NCI-H446 (cell line): ENCODE measurements at places on chromosomes 16 and 17.
A peak's percentile ranks its signal among the peaks of the same experiment; 100 is the strongest.

- no peak for DNase-seq
Observed at GRCh38 chr17:29107084-29107483, 64.1 kb downstream of the PIPOX start.

DNA sequence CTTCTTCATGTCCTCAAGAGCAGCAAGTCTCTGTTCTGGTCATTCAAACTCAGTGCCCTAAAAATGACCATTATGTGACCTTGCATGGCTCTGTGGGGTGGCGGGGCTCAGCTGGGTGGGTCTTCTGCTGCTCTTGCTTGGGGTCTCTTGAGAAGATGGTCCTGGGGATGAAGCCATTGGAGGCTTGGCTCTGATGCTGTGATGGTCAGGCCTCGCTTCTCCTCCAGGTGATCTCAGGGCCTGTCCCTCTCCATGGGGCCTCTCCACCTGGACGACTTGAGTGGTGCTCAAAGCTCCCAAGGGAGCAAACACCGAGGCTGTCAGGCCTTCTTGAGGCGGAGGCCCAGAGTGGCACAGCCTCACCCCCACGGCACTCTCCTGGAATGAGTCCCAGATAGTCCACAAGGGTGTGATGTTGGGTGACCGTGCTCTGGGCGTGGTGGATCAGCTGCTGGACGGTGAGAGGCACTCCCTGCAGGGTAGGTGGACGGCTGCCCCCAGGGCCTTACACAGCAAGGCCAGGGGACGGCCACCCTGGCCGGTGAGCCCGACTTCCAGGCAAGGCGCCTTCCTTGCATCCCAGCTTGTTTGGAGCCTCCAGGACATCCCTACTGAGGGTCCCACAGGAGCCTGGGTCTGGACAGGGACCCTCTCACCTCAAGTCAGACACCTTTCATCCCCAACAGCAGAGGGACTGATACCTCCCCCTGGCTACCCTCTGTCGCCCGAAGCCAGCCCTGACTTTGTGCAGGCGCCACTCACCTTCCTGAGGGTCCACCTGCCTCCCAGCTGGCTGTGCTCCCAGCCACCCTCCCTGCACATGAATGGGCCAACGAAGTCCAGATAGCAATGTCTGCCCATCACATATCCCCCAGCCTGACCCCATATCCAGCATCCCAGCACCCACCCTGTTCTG is 48.7 kb downstream of the USP22 start:
- DNase-seq = no peak

- DNase-seq = no peak
Observed at GRCh38 chr17:80348551-80349150, 66.3 kb upstream of the ENDOV start.

- no peak for DNase-seq
Observed at GRCh38 chr16:80996688-80997138, 10.0 kb downstream of the CMC2 start.

GRCh38 chr16:2151188-2152091 is 3.0 kb downstream of the RAB26 start:
- no peak for DNase-seq

DNA sequence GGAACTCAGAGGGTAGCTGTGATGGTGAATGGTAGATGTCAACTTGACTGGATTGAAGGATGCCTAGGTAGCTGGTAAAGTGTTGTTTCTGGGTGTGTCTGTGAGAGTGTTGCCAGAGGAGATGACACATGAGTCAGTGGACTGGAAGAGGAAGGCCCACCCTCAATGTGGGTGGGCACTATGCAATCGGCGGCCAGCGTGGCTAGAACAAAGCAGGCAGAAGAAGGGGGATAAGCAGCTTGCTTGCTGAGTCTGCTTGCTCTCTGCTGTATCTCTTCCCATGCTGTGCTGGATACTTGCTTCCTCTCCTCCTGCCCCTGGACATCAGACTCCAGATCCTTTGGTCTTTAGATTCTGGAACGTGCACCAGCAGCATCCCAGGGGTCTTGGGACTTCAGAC is 128.1 kb downstream of the AIPL1 start:
- DNase-seq = no peak

DNA sequence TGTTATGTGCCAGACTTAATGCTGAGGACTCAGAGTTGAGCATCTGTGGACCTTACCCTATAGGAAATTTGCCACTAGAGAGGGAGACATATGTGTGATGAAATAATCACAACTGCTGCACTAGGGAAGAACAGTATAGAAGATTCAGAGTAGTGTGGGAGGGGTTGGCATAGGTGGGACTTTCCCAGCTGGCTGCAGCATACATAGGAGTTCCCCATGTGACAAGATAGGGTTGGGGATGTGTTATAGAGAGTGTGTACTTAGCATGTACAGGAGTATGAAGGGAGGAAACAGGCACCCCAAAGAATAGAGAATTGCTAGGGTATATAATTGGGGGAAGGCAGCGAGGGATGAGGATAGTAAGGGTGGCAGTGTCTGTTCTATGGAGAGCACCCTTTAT is 2.9 kb downstream of the NUP93 start:
- DNase-seq = no peak

GRCh38 chr17:16158714-16159113 is 56.6 kb downstream of the NCOR1 start:
- no peak for DNase-seq

DNA sequence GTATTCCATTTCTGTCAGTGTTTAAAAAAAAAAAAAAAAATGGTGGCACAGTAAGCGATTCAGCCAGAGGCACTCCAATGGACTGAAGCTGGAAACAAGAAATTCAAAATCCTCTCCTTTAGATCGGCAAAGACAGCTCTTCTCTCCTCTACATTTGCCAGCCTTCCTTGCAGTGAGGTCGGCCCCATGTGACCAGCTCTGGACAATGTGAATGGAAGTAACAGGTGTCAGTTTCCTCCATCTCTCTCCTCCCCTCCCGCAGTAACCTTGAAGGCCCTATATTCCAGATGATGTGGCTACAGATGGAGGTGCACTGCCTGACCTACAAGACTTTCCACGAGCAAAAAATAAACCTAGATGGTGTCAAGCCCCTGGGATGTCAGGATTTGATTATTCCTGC is 15.0 kb downstream of the CUEDC1 start:
- no peak for DNase-seq

GRCh38 chr16:64089697-64090096 is 1032.2 kb downstream of the CDH11 start:
- no peak for DNase-seq

DNA sequence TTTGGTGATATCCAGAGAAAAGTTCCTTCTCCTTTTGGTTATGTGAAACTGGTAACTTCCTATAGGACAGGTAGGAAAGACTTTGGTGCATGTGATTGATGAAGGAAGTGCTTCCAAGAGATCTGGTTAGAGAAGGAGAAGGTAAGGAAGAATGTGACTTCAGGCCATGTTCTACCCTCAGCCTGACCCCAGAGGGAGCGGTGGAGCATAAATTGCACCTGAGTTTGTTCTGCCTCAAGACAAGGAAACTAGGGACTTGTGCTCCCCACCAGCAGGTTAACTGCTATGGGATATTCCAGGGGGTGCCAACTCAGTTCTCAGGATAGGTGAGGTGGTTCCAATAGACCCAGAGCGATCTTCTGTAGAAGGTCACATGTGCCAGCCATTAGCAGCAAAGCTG is 299.3 kb upstream of the XYLT1 start:
- no peak for DNase-seq

GRCh38 chr17:77610972-77611521 is 347.5 kb upstream of the TNRC6C start:
- DNase-seq = no peak

DNA sequence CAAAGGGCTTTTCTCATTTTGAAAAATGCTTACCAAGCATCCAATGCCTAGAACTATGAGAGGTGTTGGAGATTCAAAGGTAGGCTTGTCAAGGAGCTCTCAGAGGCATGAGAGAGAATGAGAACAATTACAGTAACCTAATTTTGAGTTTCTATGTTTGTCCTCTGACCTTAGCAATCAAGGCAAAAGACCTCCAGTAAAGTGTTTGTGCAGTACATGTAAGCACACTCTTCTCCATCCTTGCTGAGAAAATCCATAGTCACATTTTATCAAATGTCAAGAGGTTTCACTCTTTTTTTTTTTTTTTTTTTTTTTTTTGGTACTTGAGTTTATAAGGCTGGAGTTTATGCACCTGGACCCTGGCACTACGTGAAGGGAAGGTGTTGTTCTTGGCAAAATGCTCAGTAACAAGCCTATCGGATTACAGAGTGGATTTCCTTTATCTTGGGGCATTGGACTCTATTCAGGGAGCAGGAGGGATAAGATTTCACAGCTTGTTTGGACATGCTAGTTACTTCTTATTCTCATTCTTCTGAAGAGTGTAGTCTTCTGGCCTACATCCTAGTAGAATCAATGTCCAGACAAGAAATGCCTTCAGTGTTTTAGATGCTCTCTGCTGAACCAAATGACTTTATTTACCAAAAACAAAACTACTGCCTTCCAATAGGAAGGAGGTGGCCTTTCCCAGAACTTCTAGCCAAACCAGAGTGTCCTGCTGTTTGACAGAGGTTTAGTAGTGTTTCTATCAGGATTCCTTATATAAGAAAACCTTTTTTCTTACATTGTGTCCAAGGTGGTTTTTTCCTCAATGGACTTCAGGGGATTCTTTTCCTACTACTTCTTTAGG is 21.9 kb downstream of the KCNJ2 start:
- DNase-seq = no peak

DNA sequence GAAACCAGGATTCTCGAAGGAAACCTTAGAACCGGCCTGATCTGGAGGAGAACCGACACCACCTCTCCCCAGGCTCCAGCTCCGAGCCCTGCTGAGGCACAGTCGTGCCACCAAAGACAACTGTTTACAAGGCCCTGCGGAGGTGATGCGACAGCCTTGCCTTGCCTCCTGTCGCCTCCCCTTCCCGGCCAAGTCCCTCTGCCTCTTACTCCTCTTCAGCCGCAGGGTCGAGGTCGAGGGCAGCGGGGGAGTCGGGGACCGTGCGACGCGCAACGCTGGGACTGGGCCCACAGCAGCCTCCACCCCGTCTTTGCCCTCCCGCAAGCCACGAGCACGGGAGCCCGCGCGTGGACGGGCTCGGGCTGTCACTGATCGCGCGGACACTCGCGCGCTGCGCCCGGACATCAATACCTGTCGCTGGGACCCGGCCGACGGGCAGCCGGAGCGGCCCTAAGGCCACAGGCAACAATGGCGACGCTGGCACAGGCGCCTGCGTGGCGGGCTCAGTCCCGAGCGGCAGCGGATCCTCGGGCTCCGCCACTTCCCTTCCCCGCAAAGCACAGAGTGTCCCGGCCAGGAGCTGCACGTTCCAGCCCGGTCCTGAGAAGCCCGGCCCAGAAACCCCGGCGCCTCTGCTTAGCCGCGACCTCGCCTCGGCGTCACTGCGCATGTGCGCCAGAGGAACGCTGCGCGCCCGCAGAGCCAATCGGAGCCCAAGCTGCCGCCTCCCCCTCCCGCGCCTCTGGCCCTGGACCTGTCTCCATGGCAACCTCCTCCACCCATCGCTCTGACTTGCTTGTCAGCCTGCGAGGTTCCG is at the start of gene ZNF287:
Gene ZNF287, minus strand, starts transcription at position 664 of the 817 bp plus-strand sequence. CDS start 1,473 bp downstream, outside the sequence.
- peak; percentile 87 for DNase-seq

DNA sequence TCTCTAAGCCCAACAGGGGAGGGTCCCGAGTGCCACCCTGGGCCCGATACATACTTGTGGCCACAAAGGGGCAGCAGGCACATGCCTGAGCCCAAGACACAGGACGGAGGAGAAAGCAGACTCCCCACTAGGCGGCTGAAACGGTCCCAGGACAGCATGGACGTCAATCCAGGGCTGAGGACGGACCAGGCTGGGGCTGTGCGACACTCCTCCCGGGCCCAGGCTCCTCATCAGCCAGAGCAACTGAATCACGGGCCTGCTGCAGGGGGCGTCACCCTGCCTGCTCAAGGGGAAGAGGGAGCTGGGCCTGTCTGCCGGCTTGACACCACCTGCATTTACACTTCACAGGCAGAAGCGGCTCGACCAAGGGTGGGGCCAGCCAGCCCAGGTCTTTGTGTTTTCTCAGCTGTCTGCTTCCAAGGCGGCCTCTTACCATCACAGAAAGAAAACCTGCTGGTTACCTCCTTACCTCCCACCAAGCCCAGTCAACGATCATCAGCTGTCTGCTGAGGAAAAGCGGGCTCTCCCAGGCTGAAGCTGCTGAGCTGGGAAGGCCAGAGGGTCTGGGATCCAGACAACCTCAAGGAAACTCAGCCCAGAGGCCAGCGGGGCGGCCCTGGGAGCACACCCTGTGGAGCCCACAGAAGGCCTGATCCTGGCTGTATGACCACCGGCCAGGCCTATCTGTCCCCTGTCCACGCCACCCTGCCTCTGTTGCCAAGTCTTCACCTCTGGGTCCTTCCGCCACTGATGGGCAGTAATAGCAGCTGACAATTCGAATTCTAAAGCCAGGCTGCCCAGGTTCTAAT is 26.4 kb downstream of the KIFC3 start:
- DNase-seq = no peak

DNA sequence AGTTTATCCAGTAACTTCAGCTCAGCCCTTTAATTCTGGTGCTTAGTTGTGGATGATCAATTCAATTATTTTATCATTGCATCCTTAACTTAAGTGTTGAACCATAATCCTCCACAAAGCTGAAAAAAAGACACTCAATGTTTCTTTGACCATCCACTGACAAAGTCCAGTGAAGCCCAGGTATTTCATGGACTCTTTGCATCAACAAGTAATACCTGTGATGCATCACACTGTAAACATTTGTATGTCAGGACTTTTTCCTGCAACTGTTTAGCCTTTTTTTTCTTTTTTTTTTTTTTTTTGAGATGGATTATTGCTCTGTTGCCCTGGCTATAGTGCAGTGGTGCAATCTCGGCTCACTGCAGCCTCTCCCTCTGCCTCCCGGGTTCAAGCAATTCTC is 6.6 kb upstream of the NFAT5 start:
- no peak for DNase-seq

DNA sequence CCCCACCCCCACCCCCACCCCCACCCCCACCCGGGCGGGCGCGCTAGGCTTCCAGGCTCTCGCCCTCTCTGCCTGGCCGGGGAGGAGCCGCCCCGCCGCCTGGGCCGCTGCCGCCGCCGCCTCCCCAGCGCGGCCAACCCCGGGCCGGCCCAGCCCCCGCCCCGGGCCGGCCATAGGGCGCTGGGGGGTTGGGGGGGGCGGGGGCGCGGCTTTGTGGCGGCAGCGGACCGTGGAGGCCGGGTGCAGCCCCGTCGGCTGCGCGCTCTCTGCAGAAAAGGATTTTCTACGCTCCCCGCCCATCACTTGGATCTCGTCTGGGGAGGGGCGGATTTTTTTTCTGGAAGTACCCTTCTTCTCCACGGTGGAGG is 230.9 kb downstream of the MRTFB start:
- DNase-seq = no peak

GRCh38 chr17:67162771-67163170 is 82.2 kb downstream of the HELZ start:
- no peak for DNase-seq

GRCh38 chr16:1469693-1470201 is 5.1 kb downstream of the CLCN7 start:
- DNase-seq = no peak
